ENCODE measurements at places on chromosomes 5 and 9.

DNA sequence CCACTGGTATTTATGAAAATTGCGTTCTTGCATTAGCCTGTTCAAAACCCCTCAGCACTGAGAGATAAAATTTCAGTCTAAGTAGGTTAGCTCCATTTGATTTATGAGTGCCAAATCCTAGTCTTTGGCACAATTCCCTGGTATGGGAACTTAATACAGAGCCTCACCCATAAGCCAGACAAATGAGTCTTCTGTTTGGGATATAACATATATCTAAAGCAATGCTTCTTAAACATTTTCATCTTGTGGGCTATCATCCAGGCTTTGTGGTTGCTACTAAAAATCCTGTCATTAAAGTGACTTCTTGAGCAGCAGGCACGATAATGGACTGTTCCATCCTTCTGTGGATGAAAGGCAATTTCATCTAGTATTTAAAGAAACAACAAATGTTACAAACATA lies 419.5 kb upstream of the ACTBL2 start:
- no peak for DNase-seq

DNA sequence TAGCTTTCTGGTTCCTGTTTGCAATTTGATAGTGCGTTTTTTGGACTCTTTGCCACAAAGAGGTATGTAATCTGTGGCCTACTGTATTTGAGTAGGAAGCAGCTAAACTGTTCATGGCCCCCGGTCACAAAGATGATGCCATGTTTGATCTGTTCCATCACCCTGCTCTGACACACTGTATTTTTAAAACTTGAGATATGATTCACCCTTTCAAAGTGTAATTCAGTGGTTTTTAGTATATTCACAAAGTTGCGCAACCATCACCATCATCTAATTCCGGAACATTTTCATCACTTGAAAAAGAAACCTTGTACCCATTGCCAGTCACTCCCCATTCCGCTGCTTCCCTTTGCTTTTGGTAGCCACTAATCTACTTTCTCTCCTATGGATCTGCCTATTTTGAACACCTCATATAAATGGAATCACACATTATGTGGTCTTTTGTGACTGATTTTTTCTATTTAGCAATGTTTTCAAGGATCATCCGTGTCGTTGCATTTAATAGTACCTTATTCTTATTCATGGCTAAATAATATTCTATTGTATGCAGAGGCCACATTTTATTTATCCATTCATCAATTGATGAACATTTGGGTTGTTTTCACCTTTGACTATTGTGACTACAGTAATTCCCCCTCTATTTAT lies 141.6 kb downstream of the NR3C1 start:
- DNase-seq: no peak

- no peak for DNase-seq
Measured at GRCh38 chr5:111224561-111225345, 569 bp downstream of the CAMK4 start.

- no peak for DNase-seq
Measured at GRCh38 chr9:12554636-12555035, 138.5 kb upstream of the TYRP1 start.

- no peak for DNase-seq
Measured at GRCh38 chr9:121399883-121400607, 30.0 kb upstream of the STOM start.

- DNase-seq: peak; percentile 54
Measured at GRCh38 chr9:127183814-127184582, 61.6 kb upstream of the ANGPTL2 start.
